ENCODE measurements at places on chromosomes 6 and 20. TPM values are rescaled to one million over a fixed set of nuclear protein-coding genes. Genes with fewer than 3 reads are reported as not detected.

DNA sequence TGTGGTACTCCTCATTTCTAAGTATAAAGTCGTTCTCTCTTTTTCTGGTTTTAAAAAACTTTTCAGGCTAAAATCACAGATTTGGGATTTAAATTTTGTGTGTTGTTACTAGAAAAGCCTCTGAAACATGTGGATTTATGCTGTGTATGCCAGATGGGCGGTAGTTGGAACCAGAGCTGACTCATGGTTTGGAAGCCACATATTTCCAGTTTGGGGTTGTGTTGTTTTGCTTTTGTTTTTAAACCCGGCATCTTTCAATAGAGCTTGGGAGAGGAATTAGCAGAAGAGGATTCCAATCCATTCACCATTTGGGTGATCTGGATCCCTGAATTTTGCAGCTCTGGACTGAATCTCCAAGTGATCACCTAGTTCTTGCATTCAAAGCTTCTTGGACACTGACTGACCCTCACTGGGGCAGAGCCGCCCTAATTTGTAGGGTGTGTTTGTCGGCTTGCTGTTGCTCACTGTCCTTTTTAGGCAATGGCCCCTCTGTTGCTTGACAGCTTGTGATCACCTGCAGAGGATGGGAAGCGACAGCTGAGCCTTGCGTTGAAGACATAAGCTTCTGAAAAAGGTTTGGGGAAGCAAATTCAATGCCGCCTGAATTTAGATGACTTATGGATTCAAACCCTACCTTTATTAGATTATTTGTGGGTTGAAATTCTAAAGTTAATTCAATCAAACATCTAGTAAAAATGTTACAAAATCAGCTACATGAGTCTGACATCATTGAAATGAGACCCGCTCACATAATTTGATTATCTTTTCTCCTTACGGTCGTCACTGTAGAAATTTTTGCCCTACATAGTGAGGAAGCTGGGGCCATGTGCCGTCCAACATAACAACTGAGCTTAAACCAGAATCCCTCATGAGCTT lies 79.9 kb upstream of the CD83 start:
- DNase-seq: peak; percentile 57

GRCh38 chr20:13838664-13839063 lies 53.8 kb downstream of the NDUFAF5 start:
- DNase-seq: no peak

DNA sequence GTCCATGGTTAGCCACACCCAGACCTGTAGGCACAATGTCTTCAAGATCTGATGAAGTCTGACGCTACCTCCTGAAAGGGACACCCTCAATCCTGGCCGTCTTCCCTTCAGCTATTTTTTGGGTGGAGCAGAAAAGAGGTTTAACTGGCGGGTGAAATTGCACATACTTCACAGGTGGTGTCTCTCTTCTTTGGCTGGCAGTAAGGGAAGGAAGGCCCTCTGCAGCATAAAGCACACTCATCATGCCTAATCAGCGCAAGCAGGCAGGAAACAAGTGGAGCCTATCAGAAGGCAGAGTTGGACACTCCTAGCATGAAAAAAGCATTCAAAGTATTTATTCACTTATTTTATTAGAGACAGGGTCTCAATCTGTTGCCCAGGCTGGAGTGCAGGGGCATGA lies 32.9 kb downstream of the PNLDC1 start:
- DNase-seq: no peak

SLC35F1 gene
- total RNA-seq: 49.6 TPM

DNA sequence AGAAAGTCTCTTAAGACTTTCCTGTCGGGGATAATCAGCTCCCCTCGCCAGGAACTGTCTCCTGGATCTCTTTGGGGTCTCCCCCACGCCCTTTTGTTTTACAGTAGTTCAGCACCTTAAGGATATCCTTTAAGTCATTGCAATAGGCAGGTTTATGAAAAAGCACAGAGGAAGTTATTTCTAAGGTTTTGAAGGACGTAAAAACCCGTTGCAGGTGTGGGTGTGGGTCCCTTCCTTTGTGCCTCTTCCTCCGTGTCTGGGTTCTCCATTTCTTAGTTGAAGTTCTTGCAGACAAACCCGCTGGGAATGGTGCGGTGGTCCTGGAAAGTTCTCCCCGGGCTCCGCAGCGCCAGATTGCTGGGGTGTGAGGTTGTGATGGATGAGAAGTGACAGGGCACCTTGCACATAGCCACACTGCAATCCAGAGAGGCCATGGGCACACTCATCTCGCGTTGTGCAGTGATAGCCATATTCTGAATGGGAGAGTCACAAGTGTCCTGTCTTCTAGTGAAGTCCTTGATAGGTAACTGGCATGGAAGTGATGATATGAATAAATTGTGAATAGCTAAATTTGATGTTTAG lies 65.2 kb downstream of the GTF2H5 start:
- peak; percentile 55 for DNase-seq

HAO1 gene
- not detected for total RNA-seq

DNA sequence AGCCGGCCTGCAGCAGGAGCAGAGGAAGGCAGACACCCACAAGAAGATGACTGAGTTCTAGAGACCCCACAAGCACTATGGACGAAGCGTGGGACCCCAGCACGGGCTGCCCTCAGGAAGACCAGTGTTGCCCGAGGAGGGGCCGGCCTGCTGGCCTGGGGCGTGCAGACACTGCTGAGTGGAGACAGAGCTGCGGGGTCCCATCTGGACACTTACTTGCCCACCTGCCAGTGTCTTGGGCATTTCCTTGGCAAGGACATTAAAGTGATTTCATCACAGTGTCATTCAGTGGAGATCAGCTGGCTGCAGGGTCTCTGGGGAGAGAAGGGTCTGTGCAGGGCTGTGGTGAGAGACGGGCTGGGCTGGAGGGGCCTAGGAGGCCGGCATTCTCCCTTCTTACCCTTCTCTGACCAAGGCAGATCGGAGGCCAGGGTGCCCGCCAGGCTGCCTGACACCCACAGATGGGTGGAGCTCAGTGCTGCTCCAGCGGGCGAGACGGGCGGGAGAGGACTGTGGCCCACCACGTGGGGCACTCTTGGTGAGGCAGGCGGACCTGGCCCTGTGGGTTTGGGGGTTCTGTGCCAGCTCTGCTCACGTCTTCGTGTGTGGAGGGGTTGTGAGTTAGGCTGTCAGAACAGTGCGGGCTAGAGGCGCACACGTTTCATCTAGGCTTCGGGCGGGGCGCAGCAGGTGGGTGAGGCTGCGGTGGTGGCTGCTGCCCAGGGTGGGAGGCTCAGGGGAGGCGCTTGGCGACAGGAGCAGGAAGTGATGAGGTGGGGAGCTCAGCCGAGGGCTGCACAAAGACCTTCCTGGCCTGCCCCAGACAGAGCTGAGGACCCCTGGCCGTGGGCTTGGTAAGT lies at the start of gene LIME1:
Gene LIME1, plus strand, starts transcription at position 806 of the 860 bp plus-strand sequence. CDS start 886 bp downstream, outside the sequence.
- no peak for DNase-seq

IP6K3 gene
- 0.27 TPM for total RNA-seq

DNA sequence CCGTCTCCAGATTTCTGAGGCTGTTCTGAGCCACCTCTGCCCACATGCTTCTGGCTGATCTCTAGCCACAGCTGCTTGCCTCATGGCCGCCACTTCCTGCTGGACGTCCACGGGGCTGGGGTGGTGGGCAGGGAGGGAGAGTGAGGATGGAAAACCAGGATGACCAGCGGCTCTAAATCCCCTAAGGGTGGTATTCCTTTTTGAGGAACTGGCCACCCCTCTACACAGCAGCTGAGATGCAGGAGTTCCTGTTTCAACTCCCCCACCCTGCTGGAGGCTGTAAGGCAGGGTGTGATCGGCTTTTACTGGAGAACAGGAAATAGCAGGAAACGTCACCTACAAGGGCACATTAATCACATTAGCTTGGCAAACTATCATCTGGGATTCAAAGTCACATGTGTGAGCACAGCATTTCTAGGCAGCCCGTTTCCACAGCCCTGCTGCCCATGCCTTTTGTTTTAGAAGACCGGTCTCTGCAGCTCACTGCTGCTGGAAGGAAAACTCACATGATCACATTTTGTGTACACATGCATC lies 181.6 kb upstream of the ECI2 start:
- DNase-seq: no peak

GRCh38 chr20:32980131-32980941 lies 23.9 kb downstream of the SUN5 start:
- no peak for DNase-seq

- DNase-seq: no peak
Observed at GRCh38 chr20:33893314-33893713, 82.2 kb downstream of the CHMP4B start.
